ENCODE measurements at places on chromosomes 5 and 9.

DNA sequence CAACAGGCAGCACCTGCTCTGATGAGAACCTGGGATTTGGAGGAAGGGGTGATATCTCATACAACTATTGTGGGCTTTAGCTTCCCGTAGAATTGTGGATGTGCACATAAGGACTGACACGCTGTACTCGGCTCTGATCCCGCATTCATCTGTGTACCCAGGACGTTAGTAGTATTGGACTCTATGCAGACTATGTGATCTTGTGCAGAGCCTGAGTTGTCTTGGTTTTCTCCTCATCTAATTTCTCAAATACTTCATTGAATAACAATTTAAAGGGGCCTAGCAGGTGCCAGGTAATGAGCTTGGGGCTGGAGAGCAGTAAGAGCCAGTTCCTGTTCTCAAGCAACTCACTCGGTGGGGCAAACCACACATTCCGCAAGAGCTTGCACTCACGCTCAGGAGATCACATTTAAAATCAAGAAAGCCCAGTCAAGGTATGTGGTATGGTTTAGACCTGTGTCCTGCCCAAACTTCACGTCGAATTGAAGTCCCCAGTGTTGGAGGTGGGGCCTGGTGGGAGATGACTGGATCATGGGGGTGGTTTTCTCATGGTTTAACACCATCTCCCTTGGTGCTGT, 14.8 kb downstream of the C5orf15 start:
- no peak for DNase-seq

- DNase-seq: no peak
Measured at GRCh38 chr9:114693248-114693855, 11.4 kb upstream of the TEX48 start.

DNA sequence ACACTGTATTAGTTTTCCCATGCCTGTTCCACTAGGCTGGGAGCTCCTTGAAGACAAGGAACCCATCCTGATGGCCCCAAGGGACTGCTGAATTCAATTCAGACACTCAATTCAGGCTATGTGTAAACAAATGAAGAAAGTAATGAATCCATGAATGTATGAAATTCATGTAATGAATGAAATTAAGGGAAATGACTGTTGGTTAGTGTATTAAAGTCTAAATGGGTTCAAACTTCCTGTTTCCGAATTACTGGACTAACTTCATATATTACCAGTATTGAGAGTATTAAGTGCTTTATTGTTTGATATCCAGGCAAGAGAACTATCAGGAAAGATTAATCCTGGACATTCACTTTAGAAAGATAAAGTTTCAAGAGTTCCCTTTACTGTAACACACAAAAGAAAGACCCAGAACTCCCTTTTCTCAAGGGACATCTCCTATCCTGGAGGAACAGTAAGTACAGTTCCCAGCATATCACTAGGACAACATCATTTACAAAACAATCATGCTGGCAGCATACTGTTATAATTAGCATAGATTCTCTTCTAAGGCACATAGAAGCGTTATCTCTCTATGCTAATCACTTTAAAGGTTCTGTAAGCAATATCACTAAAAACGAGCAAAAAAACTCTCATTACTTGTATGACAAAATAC, 28.5 kb upstream of the IFNK start:
- no peak for DNase-seq

DNA sequence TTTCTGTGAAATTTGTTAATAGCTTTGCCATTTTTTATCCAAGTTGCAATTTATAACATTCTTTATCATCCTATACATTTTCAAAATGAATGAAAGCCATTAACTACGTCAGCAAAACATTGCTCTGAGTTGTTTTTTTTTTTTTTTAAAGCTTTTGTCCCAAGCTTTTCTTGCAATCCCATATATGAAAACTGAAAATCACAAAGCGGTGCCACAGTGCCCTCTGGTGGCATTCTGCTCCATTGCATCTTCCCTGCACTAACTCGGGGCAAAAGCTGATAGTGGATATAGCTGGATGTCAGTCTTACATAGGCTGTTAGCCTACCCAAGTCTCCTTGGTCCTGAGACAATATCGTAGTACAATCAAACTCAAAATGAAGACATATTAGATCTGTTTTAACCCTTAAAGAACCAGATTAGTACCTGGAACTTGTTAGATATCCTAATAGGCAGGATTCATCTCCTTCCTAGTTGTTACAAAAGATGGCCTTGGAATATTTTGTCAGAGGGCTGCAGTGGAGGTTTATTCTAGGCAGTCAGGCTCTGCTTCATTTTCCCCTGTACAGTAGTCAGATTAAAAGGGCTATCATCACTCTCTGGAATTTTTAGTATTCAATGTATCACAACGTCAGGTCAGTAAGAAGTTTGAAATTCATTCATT, 669.9 kb downstream of the PTPRD start:
- DNase-seq: peak; percentile 62

DNA sequence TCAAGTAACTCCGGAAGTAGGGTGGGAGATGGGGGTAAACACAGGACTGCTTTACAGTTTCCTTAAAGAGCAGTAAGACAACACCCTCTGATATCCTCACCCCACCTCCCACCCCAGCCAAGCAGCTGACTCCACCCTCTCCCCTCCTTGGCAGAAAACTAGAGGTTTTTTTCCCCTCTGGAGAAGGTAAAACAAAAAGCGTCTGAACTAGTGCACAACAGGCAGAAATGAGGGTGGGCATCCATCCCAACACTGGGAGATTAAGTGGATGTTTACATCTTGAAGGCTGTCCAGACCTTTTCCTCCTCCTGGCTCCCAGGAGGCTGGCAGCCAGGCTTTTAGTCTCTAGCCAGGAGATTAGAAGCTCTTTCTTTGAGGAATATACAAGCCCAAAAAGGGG, 13.9 kb upstream of the CTNNAL1 start:
- no peak for DNase-seq

- DNase-seq: peak; percentile 41
Measured at GRCh38 chr5:17037751-17038150, 101.7 kb upstream of the MYO10 start.

DNA sequence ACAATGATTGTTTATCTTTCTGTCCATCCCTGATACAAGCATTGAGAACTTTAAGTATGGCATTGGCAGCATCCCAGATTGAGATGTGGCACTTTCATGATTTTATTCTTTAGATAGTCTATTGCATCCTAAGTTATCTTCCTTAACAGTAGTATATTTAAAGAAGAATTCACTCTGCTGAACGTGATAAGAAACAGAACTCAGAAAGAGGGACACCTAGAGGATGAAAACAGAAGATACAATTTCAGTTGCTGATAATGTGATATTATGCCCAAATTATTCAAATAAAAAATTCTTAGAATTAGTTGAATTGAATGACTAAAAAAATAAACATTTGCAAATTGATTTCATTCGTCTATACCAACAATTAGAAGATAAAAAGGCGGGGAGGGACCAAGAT, 218.1 kb upstream of the DMRTA1 start:
- DNase-seq: no peak

GRCh38 chr5:149544028-149544420, 7.2 kb downstream of the CSNK1A1 start:
- no peak for DNase-seq

- no peak for DNase-seq
Measured at GRCh38 chr5:1272201-1272600, 22.7 kb downstream of the TERT start.

DNA sequence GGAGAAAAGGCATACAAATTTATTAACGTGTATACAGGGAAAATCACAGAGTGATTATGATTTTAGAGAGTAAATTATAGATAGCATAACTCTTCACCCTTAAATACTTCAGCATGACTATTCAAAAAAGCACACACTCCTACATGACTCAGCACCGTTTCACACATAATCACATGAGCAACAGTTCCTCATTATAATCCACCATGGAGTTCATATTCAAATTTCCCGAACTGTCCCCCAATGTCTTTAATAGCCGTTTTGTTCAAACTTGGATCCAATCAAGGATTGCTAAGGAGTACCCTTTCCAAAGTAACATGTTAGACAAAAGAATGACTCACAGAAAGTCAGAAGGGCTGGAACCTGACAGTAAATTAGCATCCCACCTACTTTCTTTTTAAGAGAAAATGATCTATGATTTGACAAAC, 32.1 kb downstream of the RAPGEF1 start:
- peak; percentile 83 for DNase-seq

DNA sequence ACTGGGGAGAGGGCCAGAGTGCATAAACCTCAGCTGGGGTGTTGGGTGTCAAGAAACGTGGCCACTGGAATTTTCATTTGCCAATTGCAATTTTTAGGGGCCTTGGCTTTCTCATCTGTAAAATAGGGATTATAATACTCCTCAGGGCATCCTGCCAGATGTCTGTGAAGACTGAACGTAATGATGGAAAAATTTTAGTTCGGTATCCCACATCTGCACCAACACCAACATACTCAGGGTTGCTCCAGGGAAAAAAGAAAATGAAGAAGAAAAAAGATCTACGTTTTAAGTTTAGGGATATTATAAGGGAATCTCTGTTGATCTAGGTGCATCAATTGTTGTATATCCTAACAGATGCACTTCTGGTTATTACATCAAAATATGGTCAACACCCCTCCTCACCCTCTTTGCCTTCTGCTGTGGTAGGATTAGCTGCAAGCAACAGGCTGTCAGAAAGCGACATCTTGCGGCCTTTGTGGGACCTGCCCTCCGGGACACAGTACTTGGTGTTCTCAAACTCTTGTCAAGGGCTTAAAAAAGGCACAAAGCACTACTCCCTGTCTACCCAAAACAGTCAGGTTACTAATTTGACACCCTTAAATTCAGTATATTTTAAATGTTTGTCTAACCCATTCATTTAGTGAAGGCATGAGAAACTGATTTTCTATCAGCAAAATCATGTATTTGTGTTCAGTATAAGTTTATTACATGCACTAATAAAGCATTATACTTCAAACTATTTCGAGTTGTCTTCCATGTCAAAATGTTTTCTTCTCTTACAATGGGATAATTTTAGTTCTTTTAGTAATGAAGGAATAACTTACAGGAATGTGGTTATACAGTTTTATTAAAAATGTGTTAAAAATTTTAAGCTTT, 8.3 kb upstream of the TBC1D2 start:
- DNase-seq: peak; percentile 86

- DNase-seq: no peak
Measured at GRCh38 chr5:132203464-132203818, 24.2 kb downstream of the P4HA2 start.

- no peak for DNase-seq
Measured at GRCh38 chr9:92965759-92966517, 18.6 kb downstream of the FGD3 start.
